RWPE2 (cell line): ENCODE measurements at places on chromosomes 4 and X.

- H3K4me3 ChIP-seq: peak overlapping the region; percentile 85
- H3K4me1 ChIP-seq: peaks cover 42% of the 10 kb centered on the region
- peak overlapping the region; percentile 70 for H3K27ac ChIP-seq
- no peak for DNase-seq
- peaks cover 71% of the 10 kb centered on the region for H3K36me3 ChIP-seq
- no peaks in the 10 kb centered on the region for H3K27me3 ChIP-seq
These were observed 2.5 kb downstream of the RPS4X start for GRCh38 chrX:72274526-72274925.

DNA sequence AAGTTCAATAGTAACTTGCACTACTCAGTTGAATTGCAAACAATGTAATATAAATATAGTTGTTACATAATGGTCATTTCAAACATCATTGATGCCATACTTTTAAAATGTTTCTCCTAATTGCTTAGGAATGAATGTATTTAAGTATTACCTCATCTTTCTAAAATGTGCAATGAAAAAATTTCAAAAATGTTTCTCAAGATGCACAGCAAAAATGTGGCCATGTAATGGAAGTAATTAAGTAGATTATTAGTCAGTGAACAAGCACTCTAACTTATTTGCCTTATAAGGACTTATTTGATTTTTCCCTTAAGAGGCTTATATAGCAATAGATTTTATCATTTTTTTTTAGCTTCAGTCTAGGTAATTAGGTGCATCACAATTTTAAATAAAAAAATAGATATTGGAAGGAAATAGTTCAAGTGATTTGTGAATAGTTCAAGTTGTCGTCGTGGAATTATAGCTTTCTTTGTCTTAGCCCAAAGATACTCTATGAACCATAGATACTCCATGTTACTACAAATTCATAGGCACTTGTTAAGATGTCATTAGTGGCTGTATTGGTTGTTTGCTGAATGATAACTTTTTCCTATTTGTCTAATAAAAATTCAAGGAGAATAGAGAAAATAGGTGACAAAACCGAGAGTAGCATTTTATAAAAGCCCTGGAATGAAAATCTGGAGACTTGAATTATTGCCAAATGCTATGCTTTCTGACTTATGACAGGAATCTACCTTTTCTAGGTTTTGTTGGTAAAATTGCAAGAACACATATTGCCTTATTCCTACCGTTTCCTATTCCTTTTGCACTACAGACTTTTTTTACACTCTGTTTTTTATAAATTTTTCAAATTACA, 118.5 kb downstream of the TLL1 start:
- no peak for DNase-seq
- H3K36me3 ChIP-seq: no peaks in the 10 kb centered on the region
- peak overlapping the region; percentile 44 for H3K27ac ChIP-seq
- no peak overlapping the region for H3K4me3 ChIP-seq
- H3K27me3 ChIP-seq: no peaks in the 10 kb centered on the region

DNA sequence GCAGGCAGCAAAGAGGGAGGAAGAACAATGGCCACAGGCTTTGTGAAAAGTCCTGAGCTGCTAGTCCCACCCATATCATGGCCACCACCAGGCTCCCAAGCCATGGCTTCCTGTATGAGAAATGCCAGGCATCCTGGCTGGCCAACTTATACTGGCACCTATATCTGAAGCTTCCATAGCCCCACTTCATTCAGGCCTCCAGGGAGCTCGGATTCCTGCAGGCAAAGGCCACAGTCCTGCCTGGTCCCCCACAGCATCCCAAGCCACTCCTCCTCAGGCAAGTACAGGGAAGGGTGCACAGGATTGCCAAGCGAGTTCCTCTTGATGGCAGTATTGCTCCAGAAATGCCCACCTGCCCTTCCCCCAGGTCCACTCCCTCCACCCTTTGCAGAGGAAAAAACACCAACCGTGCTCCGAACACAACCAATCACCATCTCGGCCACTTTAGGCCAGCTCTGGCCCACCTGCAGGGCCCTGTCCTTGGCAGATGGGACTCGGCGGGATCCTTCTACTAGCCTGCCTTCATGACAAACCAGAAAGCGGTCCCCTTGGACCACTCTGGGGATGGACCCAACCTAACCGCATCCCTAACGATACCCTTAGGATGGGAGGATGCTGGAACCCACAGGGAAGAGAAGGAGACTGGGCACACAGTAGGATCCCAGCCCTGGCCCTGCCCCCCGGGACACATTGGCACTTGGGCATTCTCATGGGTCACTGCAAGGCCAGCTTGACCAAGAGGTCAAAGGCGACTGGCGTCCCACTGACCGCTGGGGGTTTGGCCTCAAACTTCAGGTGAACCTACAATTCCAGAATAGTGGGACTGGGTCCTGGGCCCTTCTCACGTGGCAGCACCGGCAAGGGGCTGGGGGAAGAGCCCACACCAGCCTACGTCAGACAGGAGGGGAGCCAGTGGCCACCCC, 220.4 kb upstream of the AGTR2 start:
- H3K4me3 ChIP-seq: no peak overlapping the region
- no peaks in the 10 kb centered on the region for H3K27me3 ChIP-seq
- H3K27ac ChIP-seq: no peak overlapping the region

DNA sequence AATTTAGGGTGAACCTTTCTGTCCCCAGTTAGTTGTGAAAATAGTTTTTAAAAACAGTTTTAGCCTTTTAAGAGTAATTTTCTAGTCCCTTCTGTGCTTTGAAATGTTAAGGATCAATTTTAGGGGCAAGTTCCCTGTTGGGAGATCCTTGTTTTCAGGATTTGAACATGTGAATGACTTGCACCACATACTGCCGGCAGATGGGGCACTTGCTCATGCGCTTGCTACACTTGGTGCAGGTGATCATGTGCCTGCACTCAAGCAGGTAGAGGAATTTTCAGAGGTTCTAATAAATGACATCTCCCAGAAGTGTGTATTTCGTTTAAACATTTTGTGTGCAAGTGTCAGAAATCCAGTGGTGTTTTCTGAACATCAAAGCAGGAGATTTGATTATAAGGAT, 195.9 kb downstream of the CHM start:
- no peak for DNase-seq
- H3K36me3 ChIP-seq: no peaks in the 10 kb centered on the region
- no peak overlapping the region for H3K4me3 ChIP-seq
- H3K27me3 ChIP-seq: no peaks in the 10 kb centered on the region

DNA sequence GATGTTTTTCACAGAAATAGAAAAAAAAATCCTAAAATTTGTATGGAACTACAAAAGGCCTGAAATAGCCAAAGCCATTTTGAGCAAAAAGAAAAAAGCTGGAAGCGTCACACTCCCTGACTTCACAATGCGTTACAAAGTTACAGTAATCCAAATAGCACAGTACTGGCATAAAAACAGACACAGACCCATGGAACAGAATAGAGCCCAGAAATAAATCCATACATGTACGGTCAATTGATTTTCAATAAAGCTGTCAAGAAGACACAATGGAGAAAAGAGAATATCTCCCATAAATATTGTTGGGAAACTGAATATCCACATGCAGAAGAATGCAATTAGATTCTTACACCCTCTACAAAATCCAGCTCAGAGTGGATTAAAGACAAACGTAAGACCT, 208.2 kb downstream of the AFAP1 start:
- H3K4me1 ChIP-seq: no peaks in the 10 kb centered on the region
- H3K36me3 ChIP-seq: no peaks in the 10 kb centered on the region
- no peak overlapping the region for H3K4me3 ChIP-seq
- no peaks in the 10 kb centered on the region for H3K27me3 ChIP-seq
- DNase-seq: no peak
- no peak overlapping the region for H3K27ac ChIP-seq

DNA sequence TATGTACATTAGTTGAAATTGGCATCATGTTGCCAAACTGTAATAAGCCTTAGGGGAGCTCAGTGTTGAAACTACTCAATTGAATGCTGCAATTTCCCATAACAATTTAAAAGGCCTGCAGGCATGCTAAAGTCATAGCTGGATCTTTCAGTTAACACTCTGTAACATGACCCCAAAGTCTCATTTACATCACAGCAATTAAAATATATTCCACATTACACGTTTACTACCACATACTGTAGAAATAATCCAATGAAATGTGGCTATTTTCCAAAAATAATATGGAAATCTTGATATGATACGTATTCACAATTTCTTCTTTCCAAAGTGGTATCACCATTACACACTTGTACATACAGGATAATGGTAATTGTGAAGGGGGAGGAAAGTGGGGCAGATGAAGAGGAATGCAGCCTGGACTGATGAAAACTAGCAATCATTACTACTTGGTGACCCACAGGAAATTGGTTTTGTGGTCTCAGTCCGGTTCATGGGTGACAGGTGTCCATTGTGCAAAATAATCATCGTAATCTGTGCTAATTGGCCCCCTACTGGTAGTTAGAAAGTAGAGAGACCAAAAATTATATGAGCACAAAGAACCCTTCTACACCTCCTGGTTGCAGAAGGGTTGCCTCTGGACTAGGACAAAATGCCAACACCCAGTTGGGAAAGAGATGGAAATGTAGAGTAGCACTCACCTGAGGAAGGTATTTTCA, 63.7 kb downstream of the TENM3 start:
- no peaks in the 10 kb centered on the region for H3K36me3 ChIP-seq
- DNase-seq: no peak
- no peak overlapping the region for H3K4me3 ChIP-seq
- H3K27me3 ChIP-seq: no peaks in the 10 kb centered on the region
- H3K4me1 ChIP-seq: peaks cover 25% of the 10 kb centered on the region

- H3K27ac ChIP-seq: no peak overlapping the region
- DNase-seq: no peak
- H3K4me1 ChIP-seq: no peaks in the 10 kb centered on the region
- H3K4me3 ChIP-seq: no peak overlapping the region
- H3K36me3 ChIP-seq: no peaks in the 10 kb centered on the region
These were observed 37.0 kb downstream of the NPY5R start for GRCh38 chr4:163380703-163381102.

- no peak overlapping the region for H3K4me3 ChIP-seq
- H3K27ac ChIP-seq: peak overlapping the region; percentile 8
- H3K27me3 ChIP-seq: no peaks in the 10 kb centered on the region
- peaks cover 24% of the 10 kb centered on the region for H3K4me1 ChIP-seq
- H3K36me3 ChIP-seq: 0 out of 2 replicates have a peak, but pooled peaks cover 6% of the 10 kb centered on the region
These were observed 69.3 kb downstream of the SH3RF1 start for GRCh38 chr4:169201222-169202144.

DNA sequence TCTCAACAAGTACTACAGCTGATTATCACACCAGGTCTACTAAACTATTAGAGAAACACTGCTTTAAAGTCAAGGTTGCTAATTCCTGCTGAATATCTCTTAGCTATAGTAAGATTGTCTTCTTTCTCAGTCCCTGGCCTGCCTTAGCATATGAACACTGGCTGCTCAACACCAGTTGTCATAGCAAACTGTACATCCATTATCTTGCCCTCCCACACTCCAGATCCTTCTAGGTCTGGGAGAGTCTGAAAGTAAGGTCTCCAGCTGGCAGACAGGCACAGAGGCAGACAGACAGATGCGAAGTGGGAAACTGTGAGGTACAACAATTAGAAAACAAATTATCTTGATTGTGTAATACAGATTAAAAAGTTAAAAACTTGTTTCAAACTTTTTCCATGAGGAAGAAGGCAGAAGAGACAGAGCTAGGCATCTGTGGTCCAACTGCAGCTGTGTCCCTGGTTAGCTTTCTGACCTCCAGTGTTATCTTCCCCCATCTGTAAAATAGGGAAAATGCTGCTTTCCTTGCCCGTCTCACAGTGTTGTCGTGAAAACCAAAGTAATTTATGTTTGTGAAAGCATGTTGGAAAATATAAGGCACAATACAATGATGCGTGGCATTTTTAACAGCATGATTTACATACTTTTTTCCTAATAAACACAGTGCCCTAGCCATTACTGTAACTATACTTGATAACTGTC, 133.8 kb downstream of the KLHL13 start:
- H3K4me1 ChIP-seq: no peaks in the 10 kb centered on the region
- no peak overlapping the region for H3K27ac ChIP-seq
- H3K4me3 ChIP-seq: no peak overlapping the region
- H3K27me3 ChIP-seq: no peaks in the 10 kb centered on the region

GRCh38 chr4:184292465-184292867, 74.8 kb upstream of the ENPP6 start:
- no peak for DNase-seq
- H3K27me3 ChIP-seq: no peaks in the 10 kb centered on the region
- H3K4me1 ChIP-seq: peaks cover 6% of the 10 kb centered on the region
- no peak overlapping the region for H3K27ac ChIP-seq
- H3K4me3 ChIP-seq: no peak overlapping the region
- no peaks in the 10 kb centered on the region for H3K36me3 ChIP-seq

DNA sequence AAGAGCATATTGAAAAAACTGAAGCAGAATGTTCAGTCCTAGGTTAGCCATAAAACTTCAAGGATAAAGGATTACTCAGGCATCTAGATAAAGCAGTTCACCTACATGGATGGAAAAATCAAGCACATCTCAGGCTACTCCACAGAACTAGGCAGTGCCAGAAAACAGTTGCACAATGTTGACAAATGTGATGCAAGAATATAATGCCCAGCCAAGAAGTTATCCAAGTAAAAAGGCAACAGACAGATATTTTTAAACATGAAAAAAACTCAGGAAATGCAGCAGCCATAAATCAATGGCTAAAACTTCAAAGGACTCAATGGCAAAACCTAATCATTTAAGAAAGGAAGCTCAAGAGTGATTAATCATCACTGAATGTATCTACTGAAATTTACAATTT, 456.0 kb upstream of the FAM241A start:
- H3K27ac ChIP-seq: no peak overlapping the region
- H3K4me3 ChIP-seq: no peak overlapping the region
- H3K36me3 ChIP-seq: no peaks in the 10 kb centered on the region
- peaks cover 5% of the 10 kb centered on the region for H3K4me1 ChIP-seq
- DNase-seq: no peak

DNA sequence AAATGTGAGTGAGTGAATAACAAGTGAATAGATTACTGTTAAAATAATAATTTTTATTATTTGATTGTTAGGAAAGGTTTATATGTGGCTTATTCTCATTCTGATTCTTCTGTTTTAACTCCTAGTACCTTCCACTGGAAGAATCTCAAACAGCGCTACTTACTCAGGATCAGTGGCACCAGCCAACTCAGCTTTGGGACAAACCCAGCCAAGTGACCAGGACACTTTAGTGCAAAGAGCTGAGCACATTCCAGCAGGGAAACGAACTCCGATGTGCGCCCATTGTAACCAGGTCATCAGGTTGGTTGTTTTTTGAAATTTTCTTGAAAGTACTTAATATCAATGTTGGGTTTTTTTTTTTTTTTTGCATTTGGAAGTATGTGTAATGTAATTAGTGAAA, 117.6 kb upstream of the BMPR1B start:
- no peaks in the 10 kb centered on the region for H3K27me3 ChIP-seq
- peaks cover 52% of the 10 kb centered on the region for H3K36me3 ChIP-seq

GRCh38 chr4:24693636-24694035, 101.7 kb upstream of the SOD3 start:
- H3K36me3 ChIP-seq: no peaks in the 10 kb centered on the region
- H3K4me1 ChIP-seq: no peaks in the 10 kb centered on the region
- no peak overlapping the region for H3K4me3 ChIP-seq
- no peak for DNase-seq
- H3K27ac ChIP-seq: no peak overlapping the region

DNA sequence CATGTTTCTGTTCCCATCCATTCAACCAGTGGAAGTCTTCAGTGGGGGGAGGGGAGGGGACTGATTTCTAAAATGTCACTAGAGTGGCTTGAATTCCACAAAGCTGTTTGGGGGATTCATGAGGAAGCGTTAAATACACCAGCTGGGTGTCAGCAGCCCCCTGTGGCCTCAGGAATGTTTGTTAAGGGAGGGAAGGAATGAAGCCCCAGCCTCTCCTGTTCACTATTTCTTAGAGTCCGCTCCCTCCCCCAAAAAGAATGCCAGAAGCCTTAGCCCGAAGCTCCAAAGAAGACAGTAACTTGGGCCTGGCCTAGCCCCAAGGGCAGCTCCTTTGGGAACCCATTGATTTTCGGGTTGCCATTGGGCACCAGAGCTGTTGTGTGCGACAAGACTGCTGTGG, 3.3 kb downstream of the SHROOM2 start:
- H3K4me1 ChIP-seq: peaks cover 8% of the 10 kb centered on the region
- H3K4me3 ChIP-seq: no peak overlapping the region
- H3K36me3 ChIP-seq: no peaks in the 10 kb centered on the region
- H3K27ac ChIP-seq: no peak overlapping the region
